NCI-H1048 (cell line): ENCODE measurements at places on chromosomes 7 and 10.

DNA sequence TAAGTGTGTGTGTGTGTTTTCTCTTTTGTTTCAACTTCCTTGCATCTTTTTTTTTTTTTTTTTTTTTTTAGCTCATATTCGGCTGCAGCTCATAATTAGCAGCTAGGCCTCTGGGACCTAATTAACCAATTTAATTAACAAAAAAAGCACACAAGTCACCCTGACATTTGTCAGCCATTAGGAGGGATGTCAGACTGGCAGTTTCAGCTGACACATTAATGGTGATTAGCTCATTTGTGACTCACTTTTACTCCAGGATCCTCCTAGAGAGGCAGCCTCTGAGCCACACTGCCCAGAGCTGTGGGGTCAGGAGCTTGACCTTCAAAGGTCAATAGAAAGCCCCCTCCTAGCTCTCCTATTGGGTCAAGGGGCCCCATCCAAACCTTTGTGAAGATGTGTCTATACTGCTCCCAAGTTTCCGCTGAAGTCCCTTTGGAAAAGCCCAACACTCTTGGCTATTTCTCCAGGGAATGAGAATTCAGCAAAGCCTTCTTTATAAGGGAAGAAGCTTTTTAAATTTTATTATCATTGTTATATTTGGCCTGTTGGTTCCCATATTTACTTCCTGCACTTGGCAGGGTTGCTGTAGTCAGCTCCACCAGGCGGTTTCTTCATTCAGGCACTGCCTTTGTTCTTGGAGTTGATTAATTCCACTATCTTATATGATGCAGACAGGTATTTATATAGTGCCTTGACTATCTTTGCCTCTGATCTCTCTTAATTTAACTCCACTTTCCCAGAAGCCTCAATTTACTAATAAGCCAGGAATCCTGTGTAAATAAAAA lies 109.5 kb upstream of the HABP2 start:
- no peak for DNase-seq

DNA sequence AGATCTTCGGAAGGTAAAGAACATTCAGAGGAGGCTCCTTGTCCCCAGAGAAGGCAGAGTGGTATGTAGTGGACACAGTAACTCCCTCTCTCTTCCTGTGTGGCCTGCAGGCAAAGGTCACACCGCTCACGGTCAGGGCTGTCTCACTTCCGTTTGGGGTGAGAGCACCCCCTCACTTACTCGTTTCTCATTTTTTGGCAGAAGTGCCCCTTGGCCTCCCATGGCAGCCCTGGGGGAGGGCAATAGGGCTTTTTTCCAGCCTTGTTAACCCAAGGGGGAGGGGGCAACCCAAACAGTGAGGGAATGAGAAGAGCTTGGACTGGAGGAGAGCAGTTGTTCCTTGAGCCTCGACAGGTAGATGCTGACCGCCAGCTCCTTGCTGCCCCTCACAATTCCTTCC lies 31.8 kb upstream of the SRGN start:
- no peak for DNase-seq

GRCh38 chr7:132520591-132521280 lies 55.5 kb downstream of the PLXNA4 start:
- no peak for DNase-seq

- DNase-seq = no peak
Measured at GRCh38 chr7:8430643-8431042, 2.8 kb upstream of the NXPH1 start.

GRCh38 chr7:128352153-128352537 lies 8.4 kb upstream of the RBM28 start:
- DNase-seq = no peak

DNA sequence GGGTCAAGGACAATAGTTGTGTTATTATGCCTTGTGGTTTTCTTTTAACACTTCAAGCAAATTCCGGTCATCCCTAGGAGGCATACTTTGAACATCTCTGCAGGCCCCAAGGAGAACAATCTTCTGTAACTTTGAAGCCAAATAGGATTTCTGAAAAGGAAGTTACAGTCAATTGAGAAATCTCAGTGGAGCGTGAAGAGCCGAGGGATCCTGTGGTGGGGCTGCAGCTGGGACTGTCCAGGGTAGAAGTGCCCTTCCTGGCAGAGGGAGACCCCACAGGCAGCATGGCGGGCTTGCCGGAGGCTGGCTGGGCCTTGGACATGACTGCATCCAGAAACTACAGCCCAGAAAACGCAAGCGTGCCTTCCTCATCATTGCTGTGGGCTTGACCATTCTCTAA lies 179.7 kb downstream of the PTPN20 start:
- no peak for DNase-seq

DNA sequence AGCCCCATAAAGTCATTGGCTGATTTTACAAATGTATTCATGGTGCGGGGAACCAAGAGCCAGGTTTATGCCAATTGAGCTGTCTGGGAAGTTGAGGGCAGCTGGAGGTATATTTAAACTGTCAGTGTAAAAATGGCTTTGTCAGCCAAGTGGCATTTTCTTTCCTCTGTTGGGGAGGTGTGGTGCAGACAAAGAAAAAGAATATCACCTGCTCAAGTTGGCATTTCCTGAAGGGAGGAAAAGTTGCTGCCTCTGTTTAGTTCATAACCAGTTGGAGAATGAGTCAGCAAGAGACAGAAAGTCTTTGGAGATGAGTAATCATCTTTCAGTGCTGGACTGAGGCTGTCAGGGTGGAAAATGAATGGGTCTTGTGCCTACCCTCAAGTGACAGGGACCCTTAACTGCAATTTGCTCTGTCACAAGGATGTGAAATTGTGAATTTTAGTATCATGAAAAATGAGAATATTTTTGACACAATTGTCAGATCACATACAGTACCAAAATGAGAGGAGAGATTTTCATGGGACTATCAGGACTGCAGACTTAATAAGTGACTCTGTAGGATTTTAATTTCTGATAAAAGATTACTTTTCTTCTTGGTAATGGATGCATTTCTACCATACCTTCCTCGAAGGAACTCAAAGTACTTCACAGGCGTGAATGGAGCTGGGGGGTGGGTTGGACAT lies 137.3 kb downstream of the ANLN start:
- DNase-seq = no peak

DNA sequence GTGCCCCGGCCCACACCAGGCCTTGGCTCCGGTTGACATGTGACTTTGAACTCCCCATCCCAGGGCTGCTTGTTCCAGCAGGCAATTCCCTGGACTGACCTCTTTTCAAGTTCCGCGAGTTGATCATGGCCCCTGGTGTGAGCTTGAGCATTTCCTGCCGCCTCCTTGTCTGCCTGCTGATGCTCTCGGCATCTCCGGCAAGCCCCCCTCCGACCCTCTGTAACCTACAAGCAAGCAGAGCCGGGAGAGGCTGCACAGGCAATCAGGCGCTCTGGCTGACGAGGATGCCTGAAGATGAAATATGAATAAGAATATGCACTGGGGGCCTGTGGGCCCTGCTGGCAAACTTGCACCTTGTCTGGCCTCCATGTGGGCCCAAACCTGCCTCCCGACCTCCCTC lies 304.9 kb upstream of the MKI67 start:
- DNase-seq = no peak

- DNase-seq = no peak
Measured at GRCh38 chr7:106916679-106917078, 51.6 kb downstream of the PIK3CG start.

GRCh38 chr7:26101361-26102151 lies 50.4 kb upstream of the NFE2L3 start:
- no peak for DNase-seq

DNA sequence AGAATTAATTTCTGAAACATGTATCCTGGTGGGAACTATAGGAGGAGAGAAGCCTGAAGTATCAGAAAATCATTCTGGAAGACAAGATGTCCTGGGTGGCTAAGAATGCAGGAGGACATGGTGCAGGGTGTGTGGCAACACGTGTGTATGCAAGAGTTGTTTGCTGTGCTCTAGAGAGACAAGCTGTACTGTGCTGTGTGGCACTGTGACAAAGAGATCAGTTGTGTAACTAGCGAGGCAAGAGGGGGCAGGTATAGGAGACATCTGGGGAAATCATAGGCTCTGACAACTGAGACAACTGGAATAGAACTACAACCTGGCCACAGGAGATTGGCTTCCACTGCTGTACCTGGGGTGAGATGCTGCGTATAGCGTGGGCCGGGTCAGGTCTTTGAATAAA lies 9.3 kb downstream of the ITGA8 start:
- DNase-seq = no peak
